ENCODE measurements at places on chromosomes 7 and 10.

- no peak for DNase-seq
These were observed 35.2 kb downstream of the NRAP start for GRCh38 chr10:113628607-113629153.

DNA sequence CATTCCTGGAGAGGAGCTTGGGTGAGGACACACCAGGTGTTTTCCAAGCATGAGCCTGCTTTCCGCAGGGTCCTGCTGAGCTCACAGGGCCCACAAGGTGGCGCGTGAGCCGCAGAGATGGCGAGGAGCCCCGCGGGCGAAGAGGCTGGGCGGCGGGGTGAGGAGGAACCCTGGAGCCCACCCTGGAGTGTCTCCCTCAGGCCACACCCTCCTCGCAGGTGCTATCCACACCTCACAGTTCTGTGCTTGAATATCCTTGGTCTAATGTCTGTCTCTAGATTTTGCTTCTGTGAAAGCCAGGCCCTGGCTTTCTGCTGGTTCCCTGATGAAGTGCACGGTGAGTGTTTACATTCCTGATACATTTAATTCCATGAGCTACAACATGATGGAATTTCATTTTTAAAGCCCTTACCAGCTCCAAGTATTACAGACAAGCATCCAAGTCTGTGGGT, 433.6 kb downstream of the ACTR3B start:
- DNase-seq, result peak; percentile 13

DNA sequence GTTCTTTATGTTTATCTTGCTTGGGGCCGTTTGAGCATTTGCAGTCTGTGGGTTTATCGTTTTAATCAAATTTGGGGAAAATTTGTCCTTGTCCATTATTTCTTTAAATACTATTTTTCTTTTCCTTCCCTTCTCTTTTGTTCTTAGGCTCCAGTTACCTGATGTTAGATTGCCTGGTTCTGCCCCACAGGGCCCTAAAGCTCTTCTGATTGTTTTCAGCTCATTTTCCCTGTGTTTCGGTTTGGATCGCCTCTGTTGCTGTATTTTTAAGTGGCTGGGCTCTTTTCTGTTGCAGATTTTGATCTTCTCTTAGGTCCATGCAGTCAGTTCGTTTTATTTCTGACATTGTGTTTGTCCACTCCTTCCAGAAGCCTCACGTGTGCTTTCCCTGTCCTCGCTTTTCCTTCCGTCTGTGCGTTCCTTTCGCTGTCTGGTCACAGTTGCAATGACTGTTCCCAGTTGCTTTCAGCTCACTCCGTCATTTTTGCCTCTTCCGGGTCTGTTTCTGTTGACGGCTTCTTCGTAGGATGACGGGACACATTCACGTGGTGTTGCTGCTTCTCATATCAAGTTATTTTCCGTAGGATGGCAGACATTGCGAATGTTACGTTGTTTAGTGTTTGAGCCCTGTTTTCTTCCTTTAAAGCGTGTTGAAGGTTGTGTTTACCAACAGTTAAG, 111.4 kb downstream of the INPP5A start:
- no peak for DNase-seq

- no peak for DNase-seq
These were observed 61.0 kb downstream of the VTI1A start for GRCh38 chr10:112507988-112508387.
